Right renal cortex interstitium (tissue), 3 donors: ENCODE measurements at places on chromosomes 3 and 15. TPM values are rescaled to one million over a fixed set of nuclear protein-coding genes. Genes with fewer than 3 reads are reported as not detected.
A peak's percentile ranks its signal among the peaks of the same experiment; 100 is the strongest.

Gene GOLGA8Q
- polyA plus RNA-seq: 0.32 TPM

GRCh38 chr3:39190281-39191025, 1.9 kb downstream of the XIRP1 start:
- DNase-seq: no peak

DNA sequence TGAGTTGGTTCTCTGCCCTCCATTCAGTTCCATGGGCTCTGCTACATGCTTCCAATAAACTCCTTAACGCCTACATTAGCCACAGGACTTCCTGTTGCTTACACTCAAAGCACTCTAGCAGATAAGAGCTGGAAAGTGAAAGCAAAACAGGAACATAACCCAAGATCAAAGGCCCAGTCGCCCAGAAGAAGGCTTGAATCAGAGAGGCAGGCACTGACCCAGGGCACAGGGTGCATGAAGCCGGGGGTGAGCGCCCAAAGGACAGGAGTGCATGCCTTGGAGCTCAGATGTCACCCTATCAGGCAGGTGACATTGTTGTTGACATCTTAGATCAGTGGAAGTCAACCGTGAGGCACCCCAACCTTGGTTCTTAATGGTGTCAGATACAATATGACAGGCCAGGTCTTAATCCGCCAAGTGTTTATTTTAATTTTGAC, 235.1 kb downstream of the UACA start:
- DNase-seq: no peak

DNA sequence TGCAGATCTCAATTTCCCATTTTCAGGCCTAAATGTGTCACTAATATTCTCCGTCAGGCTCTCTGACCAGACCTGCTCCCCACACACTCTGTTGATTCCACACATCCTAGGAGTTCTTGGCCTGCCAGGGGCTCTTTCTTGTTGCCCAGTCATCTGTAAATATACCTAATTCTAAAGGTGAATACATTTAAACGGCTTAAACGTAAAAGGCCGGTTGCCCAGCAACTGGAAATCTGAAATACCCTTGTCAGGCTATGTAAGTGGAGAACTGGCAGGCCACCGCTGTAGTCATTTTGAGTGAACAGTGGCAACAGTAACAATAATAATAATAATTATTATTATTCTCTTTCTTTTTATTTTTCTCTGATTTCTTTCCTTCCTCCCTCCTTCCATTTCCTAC, 302.7 kb downstream of the AGBL1 start:
- peak; percentile 6 for DNase-seq

- DNase-seq: peak; percentile 19
These were observed 489 bp downstream of the HDGFL3 start for GRCh38 chr15:83207009-83207659.

Gene CLDN11
- 224 TPM for polyA plus RNA-seq

- no peak for DNase-seq
These were observed 9.2 kb upstream of the RFC4 start for GRCh38 chr3:186815435-186815834.
